ENCODE measurements at places on chromosomes 3 and 15.

- no peak for DNase-seq
Measured at GRCh38 chr15:66833371-66833770, 131.3 kb downstream of the SMAD6 start.

DNA sequence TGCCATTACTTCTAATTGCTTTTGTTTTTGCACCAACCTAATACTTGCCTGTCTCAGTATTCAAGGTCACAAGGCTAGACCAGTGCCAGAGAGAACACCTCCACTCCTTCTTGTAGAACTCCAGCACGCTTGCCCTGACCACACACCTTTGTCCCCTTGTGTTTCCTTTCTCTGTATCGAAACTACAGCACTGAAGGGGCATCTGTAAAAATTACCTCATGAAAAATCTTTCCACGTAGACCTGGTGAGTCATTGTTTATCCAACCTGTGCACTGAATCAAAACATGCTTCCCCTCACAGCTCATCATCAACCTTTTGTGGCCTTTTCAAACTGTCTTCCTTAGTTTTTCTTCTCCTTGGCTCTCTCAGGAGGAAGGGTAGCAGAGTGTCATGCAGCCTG is 259.5 kb downstream of the THRB start:
- DNase-seq: no peak

GRCh38 chr15:88118035-88118434 is 138.5 kb downstream of the NTRK3 start:
- DNase-seq: no peak

DNA sequence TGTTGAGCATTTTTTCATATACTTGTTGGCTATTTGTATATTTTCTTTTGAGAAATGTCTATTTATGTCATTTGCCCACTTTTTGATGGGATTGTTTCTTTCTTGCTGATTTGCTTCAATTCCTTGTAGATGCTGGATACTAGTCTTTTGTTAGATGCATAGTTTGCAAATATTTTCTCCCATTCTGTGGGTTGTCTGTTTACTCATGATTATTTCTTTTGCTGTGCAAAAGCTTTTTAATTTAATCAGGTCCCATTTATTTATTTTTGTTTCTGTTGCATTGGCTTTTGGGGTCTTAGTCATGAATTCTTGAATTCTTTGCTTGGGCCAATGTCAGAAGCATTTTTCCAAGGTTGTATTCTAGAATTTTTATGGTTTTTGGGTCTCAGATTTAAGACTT is 251.7 kb downstream of the WNT5A start:
- DNase-seq: no peak

DNA sequence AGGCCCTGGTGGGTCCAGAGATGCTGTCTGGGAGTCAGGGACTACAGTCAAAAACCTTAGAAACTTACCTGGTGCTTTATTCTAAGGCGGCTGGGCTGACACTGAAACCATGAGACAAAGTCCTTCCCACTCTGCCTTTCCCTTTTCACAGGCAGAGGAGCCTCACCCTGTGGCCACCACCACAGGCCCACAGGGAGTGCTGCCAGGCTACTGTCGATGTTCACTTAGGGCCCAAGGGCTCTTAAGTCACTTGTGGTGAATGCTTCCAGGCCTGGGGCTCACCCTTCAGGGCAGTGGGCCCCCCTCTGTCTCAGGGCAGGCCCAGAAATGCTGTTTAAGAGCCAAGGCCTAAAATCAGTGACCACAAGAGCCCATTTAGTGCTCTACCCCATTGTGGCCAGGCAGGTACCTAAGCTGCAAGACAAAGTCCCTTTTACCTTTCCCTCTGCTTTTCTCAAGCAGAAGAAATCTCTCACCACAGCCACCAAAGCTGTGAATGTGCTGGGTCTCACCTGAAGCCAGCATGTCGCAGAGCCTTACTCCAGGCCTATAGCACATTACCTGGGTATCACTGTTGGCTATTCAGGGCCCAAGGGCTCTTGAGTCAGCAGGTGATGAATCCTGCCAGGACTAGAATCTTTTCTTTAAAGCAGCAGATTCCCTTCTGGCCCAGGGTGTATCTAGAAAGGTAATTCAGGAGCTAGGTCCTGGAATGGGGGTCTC is 39.5 kb upstream of the GOLGA6B start:
- no peak for DNase-seq
